ENCODE measurements at places on chromosomes 2 and 18.

DNA sequence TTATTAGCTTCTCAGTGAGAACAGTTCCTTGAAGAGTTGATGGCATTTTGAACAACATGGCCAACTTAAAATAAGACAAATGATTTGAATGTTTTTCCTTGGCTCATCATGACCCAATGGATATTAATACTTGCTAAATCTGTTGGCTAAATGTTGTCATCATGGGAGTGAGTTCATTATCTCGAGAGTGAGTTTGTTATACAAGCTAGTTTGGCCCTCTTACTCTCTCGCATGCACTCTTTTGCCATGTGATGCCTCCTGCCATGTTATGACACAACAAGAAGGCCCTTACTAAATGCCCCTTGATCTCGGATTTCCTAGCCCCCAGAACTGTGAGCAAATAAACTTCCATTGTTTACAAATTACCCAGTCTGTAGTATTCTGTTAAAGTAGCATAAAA is 22.9 kb upstream of the SANBR start:
- DNase-seq = no peak

DNA sequence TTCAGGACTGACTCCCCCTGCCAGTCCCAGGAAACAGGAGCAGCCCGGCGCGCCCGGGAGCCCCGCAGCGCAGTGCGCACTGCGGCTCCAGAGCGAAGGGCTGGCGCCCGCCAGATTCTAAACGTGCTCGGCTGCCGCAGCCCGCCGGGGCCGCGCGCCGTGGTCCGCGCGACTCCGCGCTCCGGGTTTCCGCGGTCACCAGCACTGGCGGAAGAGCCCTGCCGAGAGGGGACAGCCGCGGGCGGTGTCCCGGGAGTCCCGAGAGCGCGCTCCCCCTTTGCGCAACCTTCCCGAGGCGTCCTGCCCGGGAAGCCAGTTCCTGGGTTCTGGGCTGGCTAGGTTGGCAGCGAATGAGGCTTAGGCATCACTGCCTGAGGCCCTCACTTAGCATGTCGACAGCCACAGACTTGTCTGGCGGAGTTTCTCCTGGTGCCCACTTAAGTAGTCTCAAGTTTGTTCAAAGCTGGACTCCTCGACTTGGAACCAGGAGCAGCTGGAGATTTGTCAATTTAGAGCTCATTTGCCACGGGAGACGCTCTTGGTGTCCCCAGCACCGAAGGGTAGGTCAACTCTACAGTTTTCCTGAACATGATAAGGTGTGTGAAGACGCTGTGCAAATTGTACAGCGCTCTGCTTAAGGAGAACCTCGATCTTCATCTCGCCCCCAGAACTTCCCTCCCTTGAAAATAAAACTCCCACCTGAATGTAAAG is 1.5 kb upstream of the VSNL1 start:
- DNase-seq = no peak

- peak; percentile 69 for DNase-seq
These were observed 165.6 kb upstream of the SERTAD2 start for GRCh38 chr2:64819361-64819760.

DNA sequence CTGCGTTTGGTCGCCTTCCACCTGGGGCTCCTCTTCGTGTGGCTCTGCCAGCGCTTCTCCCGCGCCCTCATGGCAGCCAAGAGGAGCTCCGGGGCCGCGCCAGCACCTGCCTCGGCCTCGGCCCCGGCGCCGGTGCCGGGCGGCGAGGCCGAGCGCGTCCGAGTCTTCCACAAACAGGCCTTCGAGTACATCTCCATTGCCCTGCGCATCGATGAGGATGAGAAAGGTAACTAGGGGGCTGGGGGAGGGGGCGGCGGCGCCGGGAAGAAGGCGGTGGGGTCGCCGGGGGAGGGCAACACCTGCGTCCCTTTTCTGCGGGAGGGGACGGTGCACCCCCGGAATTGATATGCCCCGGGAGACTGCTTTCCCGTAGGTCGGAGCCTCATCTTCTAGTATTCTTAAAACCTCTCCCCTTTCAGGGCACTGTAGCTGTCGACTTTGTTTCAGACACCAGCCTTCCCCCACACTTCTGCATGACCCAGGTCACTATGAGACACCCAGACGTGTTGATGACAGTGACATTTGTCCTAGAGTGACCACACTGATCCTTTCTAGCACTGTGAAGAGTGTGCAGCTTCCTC is 755 bp downstream of the SPAST start:
- DNase-seq = peak; percentile 55

DNA sequence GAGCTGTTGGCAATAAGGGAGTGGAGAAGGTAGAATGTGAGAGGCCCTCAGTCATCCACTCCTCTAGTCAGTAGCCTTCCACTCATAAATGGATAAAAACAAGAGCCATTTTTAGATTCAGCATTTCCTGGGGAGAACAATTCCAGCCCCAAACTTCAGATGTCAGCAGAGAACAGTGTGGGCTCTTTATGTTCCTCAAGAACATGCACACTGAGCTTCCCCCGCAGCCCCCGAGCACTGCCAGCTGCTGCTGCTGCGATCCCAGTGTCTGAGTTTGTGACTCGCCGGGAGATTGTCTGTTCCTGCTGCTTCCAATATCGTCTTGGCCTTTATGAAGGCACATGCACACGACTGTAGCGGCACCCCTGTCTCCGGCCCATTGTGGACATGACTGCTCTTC is 143.7 kb upstream of the CTNNA2 start:
- no peak for DNase-seq

DNA sequence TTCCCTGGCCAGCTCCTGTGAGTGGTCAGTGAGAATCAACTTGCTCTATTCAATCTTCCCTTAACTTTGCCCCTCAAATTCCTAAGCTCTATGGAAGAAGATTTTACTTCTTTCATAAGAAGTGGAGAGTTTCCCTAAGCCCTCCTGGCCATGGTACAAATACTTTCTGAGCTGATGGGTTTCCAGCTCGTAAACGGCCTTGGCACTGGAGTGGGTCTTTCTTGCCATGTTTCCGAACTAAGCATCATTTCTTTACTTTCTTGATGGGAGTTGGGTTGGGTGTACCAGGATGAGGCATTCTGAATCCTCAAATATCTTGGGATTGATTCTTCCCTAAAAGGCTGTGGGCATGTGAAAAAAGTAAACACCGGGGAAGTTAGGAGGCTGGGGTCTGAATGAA is 72.5 kb downstream of the ACKR3 start:
- no peak for DNase-seq

DNA sequence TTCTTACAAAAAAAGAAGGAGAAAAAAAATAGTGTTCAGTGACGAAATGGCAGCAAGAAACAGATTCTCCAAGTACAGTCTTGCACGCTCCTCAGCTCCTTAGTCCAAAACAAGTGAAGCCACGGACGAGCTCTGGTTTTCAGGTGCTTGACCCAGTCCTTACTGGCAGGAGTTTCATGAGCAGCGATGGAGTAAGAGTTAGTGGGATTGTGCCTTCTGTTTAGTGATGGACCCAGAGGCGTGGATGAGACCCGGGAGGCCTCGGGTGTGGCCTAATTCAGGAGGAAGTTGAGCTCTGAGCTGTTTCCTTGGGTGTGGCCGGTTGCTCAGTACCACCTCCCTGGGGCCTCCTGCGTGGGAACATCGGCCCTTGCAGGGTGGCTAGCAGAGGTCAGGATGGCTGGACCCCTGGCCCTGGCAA is 52.0 kb downstream of the KIF5C start:
- peak; percentile 53 for DNase-seq

DNA sequence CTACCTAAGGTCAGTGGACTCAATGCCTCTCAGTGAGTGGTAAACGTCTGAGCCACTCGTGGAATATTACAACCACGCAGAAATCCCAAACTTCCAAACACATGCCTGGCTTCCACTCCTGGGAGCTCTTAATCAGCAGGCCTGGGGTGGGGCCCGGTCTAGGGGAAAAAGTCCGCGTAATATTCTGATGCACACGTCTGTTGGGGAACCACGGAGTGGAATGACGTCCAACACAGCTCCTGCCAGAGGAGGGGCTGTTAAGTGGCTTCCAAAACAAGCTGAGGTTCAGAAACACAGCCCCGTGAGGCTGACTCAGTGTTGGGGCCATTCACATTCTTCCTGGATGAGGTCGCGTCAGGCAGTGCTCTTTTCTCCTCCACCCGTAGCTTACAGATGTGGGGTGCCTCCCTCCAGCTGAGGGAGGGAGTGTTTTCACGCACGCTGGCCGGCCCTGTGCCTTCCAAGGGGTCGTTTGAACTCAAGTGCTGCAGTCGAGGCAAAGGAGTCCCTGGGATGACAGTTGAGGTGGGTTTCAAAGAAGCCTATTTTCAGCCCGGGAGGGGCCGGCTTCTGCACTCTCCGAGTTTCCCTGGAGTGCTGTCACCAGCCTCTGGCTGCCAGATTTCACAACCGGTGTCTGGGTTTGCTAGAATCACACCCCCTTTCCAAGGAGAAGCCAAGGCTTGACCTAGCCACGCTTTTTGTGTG is 73.1 kb downstream of the ACKR3 start:
- DNase-seq = no peak

DNA sequence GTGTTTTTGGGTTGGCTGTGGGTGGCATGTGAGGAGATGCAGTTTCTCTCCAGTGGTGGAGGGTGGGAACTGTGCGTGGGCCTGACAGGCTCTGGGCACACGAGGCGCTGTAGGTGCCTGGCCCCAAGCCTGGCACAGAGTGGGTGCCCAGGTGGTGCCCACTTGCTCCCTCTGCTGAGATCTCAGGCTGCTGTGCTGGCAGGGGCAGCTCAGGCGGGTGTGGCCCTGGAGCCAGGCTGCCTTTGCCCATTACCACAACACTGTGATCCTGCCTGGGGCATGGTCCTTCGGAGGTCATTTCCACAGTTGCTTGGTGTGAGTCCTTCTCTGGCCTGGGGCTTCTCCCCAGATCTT is 20.4 kb downstream of the TSHZ1 start:
- DNase-seq = no peak

- DNase-seq = no peak
These were observed 390.3 kb upstream of the GALNT5 start for GRCh38 chr2:156867201-156867600.

DNA sequence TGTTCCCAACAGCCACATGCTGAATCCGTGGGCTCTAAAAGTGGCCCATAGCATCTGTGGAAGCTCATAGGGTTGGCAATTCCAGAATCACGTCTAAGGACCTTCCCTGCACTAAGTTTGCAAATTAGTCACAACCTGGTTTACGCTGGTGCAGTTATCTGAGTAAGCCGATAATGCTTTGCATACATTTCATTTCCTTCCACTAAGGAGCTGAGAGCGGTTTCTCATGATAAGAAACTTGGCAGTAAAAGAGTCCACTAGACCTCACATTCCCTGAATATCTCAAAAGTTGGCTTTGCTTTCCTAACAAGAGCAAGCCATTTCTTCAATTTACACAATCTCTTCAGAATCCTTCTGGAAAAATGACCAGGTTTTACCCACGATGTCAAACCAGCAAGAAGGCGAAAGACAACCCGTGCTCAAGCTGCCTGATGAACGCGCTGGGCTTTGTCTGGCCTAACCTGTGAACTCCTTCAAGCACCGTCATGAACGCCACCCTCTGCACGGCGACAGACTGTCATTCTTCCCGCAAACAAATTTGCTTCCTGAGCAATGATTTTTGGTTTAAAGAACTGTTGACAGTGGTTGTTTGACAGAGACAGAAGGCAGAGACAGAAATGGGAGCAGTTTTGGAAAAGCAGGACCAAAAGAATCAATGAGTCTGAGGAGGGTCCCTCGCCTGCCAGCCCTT is 73.0 kb upstream of the COPS8 start:
- no peak for DNase-seq

- DNase-seq = no peak
These were observed 86.6 kb downstream of the PTH2R start for GRCh38 chr2:208493186-208493585.

DNA sequence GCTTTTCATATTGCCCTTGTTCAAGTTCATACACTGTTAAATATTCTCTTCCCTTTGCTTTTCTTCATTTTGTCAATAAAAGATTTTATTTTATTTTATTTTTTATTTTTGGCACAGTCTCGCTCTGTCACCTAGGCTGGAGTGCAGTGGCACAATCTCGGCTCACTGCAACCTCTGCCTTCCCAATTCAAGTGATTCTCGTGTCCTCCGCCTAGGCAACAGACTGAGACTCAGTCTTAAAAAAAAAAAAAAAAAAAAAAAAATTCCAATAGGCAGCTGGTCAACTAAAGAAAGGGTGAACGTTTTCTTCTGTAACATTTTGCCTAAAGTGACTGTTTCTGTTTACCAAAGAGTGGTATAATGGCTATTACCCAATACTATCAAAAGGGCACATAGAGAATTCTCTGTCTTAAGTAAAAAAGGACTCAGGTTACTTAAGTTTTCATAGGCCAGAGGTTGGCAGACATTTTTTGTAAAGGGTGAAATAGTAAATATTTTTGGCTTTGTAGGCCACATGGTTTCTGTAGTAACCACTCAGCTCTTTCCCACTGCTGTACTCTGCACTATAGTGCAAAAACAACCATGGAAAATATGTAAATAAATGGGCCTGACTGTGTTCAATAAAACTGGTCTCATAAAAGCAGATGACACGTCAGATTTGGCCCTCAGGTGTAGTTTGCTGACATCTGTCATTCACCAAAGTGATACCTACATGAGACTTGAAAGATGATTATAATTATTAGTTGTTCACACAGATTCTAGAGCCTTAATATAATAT is 113.4 kb downstream of the MIB1 start:
- DNase-seq = no peak

GRCh38 chr2:119181791-119182445 is 23.4 kb upstream of the C1QL2 start:
- DNase-seq = no peak

- DNase-seq = no peak
These were observed 391.6 kb downstream of the ADCYAP1 start for GRCh38 chr18:1296237-1296636.

Measured in inflammatory macrophage treated with lipopolysaccharide for 1 hour (primary cell).